ENCODE measurements at places on chromosomes 5 and 9.

DNA sequence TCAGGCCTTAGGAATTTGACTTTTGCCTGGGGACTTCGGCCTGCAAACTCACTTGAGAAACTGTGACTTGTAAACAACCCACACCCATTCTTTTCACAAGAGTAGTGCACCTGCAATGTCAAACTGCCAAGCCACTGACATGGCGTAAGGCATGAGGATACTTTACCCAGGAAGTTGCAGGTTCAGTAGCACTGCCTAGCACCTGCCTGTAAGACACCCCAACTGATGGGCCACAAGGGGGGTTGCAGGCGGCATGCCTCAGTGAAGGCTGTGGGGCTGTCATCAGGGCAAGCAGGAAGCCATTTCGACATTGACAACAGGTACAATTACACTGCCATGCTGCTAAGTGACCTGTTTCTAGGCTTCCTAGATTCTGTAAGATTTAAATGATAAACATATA lies 41.3 kb upstream of the RASGEF1C start:
- DNase-seq: no peak

- DNase-seq: no peak
These were observed 66.2 kb downstream of the CDC42SE2 start for GRCh38 chr5:131330031-131330430.

- DNase-seq: no peak
These were observed 99.1 kb downstream of the MACIR start for GRCh38 chr5:103357636-103358035.

- no peak for DNase-seq
These were observed 16.0 kb upstream of the HAND1 start for GRCh38 chr5:154494036-154494435.

DNA sequence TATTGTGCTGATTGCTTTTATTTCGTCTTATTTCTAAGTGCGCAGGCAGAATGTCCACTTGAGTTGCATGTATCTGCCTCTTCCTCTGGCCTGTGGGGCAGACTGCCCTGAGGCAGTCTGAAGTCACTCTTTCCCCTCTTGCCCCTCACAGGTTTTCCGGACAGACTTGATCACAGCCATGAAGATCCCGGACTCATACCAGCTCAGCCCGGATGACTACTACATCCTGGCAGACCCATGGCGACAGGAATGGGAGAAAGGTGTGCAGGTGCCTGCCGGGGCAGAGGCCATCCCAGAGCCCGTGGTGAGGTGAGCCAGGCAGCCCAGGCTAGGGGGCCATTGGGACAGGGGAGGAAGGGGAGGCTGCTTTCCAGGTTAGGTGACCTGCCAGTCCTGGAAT lies 26.4 kb downstream of the JADE2 start:
- DNase-seq: no peak

GRCh38 chr5:158538506-158539074 lies 561.1 kb downstream of the EBF1 start:
- DNase-seq: no peak

DNA sequence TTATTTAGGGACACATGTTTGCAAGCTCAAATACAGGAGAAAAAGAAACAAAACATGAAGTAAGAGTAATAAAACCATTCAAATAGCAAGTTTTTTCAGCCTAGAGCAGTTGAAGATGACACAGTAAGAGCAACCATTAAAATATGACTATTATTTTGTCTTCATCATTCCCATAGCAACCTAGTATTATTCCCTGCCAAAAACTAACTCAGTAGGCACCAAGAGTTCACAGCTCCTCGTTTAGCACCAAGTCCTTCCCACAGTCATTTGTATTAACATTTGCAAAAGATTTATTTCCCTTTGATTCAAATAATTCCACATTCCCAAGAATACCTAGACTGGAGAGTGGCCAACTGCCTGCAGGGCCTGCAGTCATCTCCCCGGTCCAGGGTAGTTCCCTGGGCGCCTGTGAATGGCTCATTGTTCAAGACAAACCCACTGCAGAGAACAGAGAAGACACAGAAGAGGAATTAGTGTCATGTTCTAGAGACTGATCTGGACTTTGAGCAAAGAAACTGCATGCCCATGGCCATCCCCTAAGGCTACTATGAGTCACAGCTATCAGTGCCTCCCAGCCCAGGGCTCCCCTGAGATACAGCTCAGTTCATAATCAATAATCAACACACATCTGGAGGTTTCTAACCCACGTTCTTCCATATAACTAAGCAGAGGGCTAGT lies 139.1 kb upstream of the MAP3K1 start:
- no peak for DNase-seq

- DNase-seq: no peak
These were observed 35.6 kb upstream of the SSBP2 start for GRCh38 chr5:81786496-81786895.

GRCh38 chr5:65989158-65989557 lies 62.8 kb downstream of the ERBIN start:
- no peak for DNase-seq

DNA sequence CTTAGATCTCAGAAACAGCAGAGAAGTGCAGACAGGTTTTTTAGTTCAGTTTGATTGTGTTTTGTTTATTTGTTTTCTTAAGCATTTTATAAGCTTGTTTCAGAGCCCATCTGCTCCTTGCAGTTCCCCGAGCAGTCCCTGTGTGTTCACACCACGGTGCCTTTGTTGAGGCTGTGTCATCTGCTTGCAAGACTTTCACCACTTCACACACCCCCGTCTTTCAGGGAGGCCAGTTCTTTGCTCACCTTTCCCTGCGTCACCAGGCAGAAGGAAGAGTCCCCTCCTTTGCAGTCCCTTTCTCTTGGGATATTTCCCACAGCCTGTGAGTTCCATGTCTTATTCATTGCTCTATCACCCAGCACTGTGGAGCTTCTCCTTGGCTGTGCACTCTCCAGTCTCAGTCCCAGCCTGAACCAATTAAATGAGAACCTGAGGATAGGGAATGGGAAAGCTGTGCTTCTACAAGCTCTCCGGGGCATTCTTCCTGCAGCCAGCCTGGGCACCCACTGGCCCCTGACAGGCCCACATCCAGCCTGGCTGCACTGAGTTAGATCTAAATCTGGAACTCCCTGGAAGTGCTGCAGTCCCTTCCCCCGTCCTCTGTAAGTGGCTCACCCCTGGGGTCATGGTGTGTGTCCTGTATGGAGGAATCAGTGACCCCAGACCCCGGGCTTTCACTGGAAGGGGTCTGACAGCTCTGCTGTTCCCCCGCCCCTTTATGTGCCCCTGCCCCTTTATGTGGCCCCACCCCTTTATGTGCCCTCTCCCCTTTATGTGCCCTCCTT lies 5.5 kb downstream of the MVB12B start:
- no peak for DNase-seq

DNA sequence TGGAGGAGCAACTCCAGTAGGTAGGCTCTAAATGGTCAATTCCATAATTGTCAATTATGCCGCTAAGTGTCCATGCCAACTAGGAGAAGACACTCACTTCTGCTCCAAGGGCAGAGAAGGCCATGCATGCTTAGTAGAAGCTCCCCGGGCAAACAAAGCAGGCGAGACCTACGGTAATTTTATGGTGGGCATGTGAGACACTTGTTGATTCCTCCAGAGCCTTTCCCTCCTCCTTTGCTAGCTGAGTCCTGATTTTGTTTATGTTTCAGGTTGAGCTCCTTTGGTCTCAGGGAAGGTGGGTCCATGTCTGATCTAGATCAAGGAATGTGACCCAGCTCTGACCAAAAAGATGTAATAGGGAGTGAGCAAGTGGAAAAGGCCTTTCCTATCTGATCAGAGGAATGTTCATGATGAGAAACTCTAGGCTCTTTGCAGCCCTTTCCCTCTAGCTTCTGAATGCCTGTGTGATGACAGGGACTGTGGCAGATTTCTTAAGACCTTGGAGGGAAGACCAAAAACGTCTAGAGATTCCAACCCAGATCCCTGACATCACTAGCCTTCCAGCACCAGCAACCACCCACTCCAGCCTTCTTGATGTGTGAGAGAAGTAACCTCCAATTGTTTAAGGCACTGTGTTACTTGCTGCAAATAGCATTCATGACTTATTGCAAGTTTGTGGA lies 7.7 kb upstream of the CPEB4 start:
- peak; percentile 48 for DNase-seq

DNA sequence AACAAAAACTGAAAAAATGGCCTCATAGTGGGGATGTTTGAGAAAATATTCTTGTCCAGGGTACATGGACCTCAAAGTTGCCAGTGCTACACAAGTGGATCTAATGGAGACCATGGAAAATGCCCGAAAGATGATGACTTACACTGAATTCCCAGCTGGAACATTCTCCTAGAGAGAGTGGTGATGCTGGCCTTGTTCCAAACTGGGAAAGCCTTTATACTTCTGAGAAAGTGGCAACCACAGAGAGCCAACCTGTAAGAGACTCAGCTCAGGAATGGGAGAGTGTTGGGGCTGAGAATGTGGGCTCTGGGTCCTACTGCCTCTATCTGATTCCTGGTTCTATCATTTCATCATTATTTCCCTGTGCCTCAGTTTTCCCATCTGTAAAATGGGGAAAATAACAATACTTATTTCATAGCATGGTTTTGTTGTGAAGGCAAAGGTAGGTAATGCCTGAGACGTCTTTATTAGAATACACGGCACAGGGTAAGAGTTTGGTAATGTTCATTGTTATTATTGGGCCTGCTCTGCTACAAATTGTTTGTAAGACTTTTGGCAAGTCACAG lies 229.0 kb upstream of the PANK3 start:
- no peak for DNase-seq

GRCh38 chr9:18770131-18770908 lies 262.7 kb downstream of the SAXO1 start:
- DNase-seq: no peak

DNA sequence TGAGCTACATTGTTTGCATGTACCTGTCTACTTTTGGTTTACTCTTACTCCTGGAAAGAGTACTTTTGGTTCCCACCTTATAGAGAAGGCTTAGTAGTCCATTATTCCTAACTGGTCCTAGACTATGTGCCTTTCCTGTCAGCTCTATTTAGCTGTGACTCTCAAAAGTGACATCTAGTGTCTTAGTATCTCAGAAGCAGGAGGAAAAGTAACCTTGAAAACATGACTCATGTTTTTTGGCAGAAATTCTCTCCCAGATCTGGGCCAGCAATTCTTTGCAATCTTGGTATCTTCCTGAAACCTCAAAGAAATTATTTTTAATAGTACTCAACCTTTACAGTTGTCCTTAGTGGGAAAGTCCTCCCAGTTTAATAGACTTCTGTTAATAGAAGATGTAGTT lies 691.7 kb upstream of the SEMA6A start:
- peak; percentile 2 for DNase-seq

GRCh38 chr5:178310130-178310865 lies 77.7 kb upstream of the PHYKPL start:
- DNase-seq: no peak

- DNase-seq: no peak
These were observed 20.8 kb downstream of the MARCHF6 start for GRCh38 chr5:10374046-10375022.

DNA sequence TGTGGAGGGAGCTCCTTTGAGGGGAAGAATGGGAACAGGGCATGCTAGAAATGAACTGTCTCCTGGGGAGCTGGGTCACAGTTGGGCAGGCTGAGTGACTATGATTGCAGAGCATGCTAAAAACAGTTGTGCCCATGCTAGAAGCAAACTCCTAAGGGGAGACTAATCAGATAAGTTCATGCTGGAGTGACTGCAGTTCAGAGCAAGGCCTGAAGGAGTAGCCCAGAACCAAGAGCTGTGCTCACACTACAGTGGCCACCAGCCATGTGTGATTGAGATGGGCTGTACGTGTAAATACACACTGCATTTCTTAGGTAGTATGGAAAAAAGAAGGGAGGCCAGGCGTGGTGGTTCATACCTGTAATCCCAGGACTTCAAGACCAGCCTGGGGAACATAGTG lies 10.3 kb upstream of the AK1 start:
- DNase-seq: no peak

All from GM04504 (cell line).